Right lobe of liver (tissue), 6 donors: ENCODE measurements at places on chromosomes 12 and 14. TPM values are rescaled to one million over a fixed set of nuclear protein-coding genes. Genes with fewer than 3 reads are reported as not detected.

GRCh38 chr14:93705513-93706156 is 82.7 kb downstream of the PRIMA1 start:
- no peak overlapping the region for H3K27ac ChIP-seq
- no peaks in the 10 kb centered on the region for H3K36me3 ChIP-seq
- no peak overlapping the region for H3K4me3 ChIP-seq

DNA sequence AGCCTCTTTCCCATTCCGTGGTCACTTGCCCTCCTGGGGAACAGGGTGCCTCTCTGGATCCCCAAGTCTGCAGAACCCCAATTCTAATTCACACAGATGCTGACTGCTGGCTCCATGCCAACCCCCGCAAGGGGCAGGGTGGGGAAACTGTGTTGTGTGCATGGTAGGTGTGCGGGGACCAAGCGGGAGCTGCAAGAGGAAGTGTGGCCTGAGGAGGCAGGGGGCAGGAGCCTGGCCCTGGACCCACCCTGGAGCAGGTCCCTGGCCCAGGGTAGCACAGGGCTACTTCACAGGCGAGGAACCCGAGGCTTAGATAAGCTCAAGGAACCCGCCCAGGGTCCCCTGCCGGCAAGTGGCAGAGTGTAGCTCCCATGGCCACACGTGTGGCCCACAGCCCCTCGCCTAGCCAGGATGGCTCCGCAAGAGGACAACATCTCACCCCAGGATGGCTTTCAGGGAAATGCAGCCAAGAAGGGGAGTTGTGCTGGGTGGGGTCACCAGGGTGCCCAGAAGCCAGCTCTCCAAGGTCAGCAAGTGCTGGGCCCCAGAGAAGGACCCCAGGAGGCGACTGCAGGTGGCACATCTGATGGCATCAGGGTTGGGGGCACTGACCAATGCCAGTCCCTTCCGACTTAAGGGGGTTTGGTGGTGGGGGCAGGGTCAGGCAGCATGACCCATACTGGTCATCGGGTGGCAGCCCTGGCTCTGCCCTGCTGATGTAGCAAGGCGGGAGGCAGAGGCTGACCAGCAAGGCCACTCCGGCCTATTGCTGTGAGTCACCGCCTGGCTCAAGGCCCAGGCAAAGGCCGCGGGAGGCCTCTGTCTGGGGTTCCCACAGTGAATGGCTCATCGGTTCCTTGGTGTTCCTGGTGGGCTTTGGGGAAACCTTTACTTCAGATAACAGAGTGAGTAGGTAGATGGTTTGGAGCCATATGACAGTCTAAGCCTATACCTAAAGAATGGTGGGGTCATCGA is 37.3 kb upstream of the EML1 start:
- DNase-seq, result peak; percentile 87
- no peak overlapping the region for H3K4me3 ChIP-seq
- no peaks in the 10 kb centered on the region for H3K36me3 ChIP-seq
- no peak overlapping the region for H3K27ac ChIP-seq
- peaks cover 14% of the 10 kb centered on the region for H3K4me1 ChIP-seq

DNA sequence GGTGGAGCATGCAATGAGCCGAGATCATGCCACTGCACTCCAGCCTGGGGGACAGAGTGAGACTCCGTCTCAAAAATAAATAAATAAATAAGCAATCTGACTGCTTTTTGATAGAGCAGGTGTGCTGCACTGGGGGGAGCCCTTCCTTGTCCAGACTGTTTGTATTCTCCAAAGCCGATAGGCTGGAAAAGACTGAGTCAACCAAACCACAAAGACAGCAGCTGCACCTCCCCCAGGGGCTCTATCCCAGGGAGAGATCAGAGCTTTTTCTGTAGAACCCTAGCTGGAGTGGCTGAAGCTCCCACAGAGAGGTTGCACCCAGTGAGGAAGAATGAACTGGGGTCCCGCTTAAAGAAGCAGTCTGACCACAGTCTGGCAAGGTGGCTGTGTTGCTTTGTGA is 45.8 kb upstream of the LALBA start:
- no peaks in the 10 kb centered on the region for H3K27me3 ChIP-seq
- H3K27ac ChIP-seq, result no peak overlapping the region
- DNase-seq, result no peak

- H3K4me3 ChIP-seq, result no peak overlapping the region
- no peaks in the 10 kb centered on the region for H3K4me1 ChIP-seq
- no peaks in the 10 kb centered on the region for H3K27me3 ChIP-seq
- H3K27ac ChIP-seq, result no peak overlapping the region
Measured at GRCh38 chr12:90816353-90817089, 138.5 kb downstream of the CCER1 start.

The KRT80 gene
- 0.10 TPM for total RNA-seq

DNA sequence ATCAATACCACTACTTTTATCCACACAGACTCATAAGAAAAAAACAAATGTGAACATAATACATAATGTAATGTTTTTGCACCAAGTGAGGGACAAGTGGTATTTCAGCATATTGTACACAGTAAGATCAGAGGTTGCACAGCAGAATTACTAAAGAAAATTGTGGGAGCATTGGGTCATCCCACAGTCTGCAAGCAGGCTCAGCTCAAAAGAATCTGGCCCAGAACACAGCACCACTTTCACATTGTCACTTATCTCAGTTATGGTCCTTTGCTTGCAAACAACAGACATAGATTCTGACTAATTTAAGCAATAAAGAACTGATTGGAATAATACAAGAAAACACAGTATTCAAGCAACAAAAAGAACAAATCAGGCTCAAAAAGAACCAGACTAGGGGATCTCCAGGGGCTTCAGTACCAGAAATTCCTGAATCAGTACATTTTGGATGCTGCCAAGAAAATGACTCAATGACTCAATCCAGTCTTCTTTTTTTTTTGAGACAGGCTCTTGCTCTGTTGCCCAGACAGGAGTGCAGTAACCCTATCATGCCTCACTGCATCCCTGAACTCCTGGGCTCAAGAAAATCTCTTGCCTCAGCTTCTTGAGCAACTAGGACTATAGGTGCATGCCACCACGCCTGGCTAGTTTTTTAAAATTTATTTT is 42.9 kb upstream of the EEA1 start:
- H3K36me3 ChIP-seq, result no peaks in the 10 kb centered on the region
- H3K4me1 ChIP-seq, result no peaks in the 10 kb centered on the region

The IL22 gene
- total RNA-seq, result not detected

The ADAMTS20 gene
- total RNA-seq, result not detected

- no peaks in the 10 kb centered on the region for H3K4me1 ChIP-seq
- no peak overlapping the region for H3K4me3 ChIP-seq
- no peak overlapping the region for H3K27ac ChIP-seq
Measured at GRCh38 chr14:40656311-40656710, 950.4 kb upstream of the LRFN5 start.

The SERPINA5 gene
- total RNA-seq, result 111 TPM

DNA sequence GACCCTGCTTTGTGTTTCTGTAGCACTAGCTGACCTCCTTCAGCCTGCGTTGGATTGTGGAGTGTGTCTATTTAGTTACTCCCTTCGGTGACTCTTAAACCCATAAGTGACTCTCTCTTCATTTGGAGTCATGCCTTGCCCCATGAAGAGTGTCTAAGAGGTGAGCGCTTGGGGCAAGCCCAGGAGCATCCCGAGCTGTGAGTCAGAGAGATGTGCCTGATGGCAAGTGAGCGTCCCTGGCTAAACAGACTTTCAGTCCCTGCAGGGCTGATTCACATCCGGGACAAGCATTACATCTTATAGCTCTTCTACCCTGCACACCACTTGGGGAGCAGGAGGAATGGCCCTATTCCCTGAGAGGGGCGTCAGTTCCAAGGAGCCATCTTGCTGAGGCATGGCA is 24.3 kb upstream of the ATF1 start:
- no peaks in the 10 kb centered on the region for H3K36me3 ChIP-seq
- no peaks in the 10 kb centered on the region for H3K27me3 ChIP-seq

The CLEC7A gene
- 4.4 TPM for total RNA-seq

DNA sequence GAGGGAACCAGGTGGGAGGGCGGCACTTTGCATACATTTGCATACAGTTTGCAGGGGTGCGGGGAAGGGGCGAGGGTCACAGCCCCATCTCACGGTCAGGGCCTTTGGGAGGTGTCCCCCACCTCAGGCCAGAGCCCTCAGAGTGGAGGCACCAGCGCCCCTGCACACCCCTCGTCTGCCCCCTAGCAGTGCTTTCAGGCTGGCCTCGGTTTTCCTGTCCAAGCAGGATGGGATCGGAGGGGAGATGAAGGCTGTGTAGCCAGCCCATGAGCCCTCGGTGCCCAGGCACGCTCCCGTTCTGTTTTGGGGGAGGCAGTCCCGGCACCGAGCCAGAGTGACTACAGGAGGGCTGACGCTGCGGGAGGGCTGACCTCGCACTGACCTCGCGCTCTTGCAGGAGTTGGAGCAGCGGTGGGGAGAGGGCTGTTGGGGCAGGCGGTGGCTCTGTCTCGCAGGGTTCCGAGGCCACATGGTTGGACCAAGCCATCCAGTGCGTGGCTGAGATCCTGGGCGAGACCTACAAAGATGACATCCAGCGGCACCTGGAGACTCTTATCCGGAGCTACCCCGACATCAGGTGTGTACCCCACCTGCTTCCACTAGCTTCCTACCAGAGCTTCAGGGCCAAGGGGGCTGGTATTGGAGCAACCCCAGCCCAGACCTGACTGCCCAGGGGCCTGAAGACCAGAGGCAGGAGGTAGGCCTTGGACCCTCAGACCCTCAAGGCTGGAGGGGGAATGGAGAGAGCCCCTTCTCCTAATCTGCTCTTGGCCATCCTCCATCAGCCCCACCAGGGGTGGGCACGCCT is 13.6 kb downstream of the EXOC3L4 start:
- peak overlapping the region; percentile 45 for H3K27ac ChIP-seq
- H3K36me3 ChIP-seq, result no peaks in the 10 kb centered on the region
- DNase-seq, result no peak
- H3K4me1 ChIP-seq, result no peaks in the 10 kb centered on the region
- H3K4me3 ChIP-seq, result no peak overlapping the region
- no peaks in the 10 kb centered on the region for H3K27me3 ChIP-seq

The EID3 gene
- 1.1 TPM for total RNA-seq

- no peak for DNase-seq
- no peak overlapping the region for H3K27ac ChIP-seq
- H3K36me3 ChIP-seq, result no peaks in the 10 kb centered on the region
- H3K27me3 ChIP-seq, result no peaks in the 10 kb centered on the region
- no peaks in the 10 kb centered on the region for H3K4me1 ChIP-seq
- no peak overlapping the region for H3K4me3 ChIP-seq
Measured at GRCh38 chr14:55427439-55427838, 13.0 kb downstream of the TBPL2 start.

- no peaks in the 10 kb centered on the region for H3K36me3 ChIP-seq
- no peak overlapping the region for H3K4me3 ChIP-seq
- no peaks in the 10 kb centered on the region for H3K4me1 ChIP-seq
Measured at GRCh38 chr12:93978553-93978952, 169.8 kb upstream of the PLXNC1 start.

GRCh38 chr12:118166946-118167345 is 31.0 kb downstream of the PEBP1 start:
- H3K4me1 ChIP-seq, result no peaks in the 10 kb centered on the region
- H3K27me3 ChIP-seq, result no peaks in the 10 kb centered on the region
- H3K27ac ChIP-seq, result no peak overlapping the region
- no peak for DNase-seq
- no peak overlapping the region for H3K4me3 ChIP-seq

- H3K27me3 ChIP-seq, result no peaks in the 10 kb centered on the region
- DNase-seq, result no peak
- no peaks in the 10 kb centered on the region for H3K36me3 ChIP-seq
Measured at GRCh38 chr12:2009623-2010022, 5.4 kb upstream of the DCP1B start.

The HPD gene
- 1,803 TPM for total RNA-seq

- no peak overlapping the region for H3K4me3 ChIP-seq
- H3K36me3 ChIP-seq, result no peaks in the 10 kb centered on the region
Measured at GRCh38 chr14:92253381-92253894, 69.5 kb upstream of the SLC24A4 start.

The KERA gene
- not detected for total RNA-seq

The TMEM179 gene
- 0.17 TPM for total RNA-seq

DNA sequence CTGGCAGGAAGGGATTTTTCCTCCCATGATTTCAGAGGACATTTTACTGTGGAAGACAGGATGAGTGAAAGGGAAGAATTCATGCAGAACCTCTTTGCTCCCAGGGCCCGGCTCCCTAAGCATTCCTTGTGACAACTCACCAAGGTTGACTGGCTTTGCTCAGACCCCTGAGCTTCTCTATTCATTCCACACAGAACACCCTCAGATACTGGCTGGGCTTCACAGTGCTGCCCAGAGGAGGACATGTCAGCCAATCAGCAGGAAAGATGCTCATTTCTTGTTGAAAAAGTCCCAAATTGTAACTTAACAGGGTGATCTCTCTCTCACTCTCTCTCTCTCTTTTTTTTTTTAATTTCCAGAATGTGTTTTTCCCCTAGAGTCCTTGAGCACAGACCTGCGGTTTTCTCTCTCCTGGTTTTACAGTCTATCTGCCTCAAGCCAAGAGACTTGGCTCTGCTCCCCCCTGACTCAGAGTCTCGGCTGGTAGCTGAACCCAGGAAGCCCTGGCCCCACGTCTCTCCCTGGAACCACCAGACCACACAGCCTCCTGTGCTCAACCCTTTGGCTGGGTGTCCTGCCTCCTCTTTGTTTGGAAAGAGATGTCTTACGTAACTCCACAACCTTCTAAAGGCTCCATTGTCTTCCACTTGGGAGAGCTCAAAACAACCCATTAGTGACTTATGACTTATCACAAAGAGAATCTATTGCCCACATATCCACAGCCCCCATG is 43.9 kb downstream of the SSPN start:
- H3K4me3 ChIP-seq, result no peak overlapping the region
- H3K27me3 ChIP-seq, result no peaks in the 10 kb centered on the region
- DNase-seq, result no peak
- H3K27ac ChIP-seq, result no peak overlapping the region
- no peaks in the 10 kb centered on the region for H3K4me1 ChIP-seq
- no peaks in the 10 kb centered on the region for H3K36me3 ChIP-seq

The RBMS2 gene
- 3.4 TPM for total RNA-seq

The IFI27L2 gene
- total RNA-seq, result 1.8 TPM

- H3K27me3 ChIP-seq, result no peaks in the 10 kb centered on the region
- DNase-seq, result no peak
- H3K4me3 ChIP-seq, result no peak overlapping the region
- H3K36me3 ChIP-seq, result no peaks in the 10 kb centered on the region
- H3K4me1 ChIP-seq, result no peaks in the 10 kb centered on the region
- no peak overlapping the region for H3K27ac ChIP-seq
Measured at GRCh38 chr14:91575469-91576208, 65.5 kb upstream of the PPP4R3A start.

The PLEKHG3 gene
- total RNA-seq, result 26.4 TPM

- no peak for DNase-seq
- no peak overlapping the region for H3K4me3 ChIP-seq
- H3K4me1 ChIP-seq, result no peaks in the 10 kb centered on the region
- H3K27ac ChIP-seq, result no peak overlapping the region
- no peaks in the 10 kb centered on the region for H3K27me3 ChIP-seq
Measured at GRCh38 chr12:106647793-106648514, 65.2 kb downstream of the RFX4 start.

The KRT78 gene
- not detected for total RNA-seq

GRCh38 chr12:86826051-86826450 is 569.9 kb upstream of the MGAT4C start:
- H3K36me3 ChIP-seq, result no peaks in the 10 kb centered on the region
- no peak overlapping the region for H3K4me3 ChIP-seq
- no peak for DNase-seq
- no peaks in the 10 kb centered on the region for H3K4me1 ChIP-seq
- H3K27ac ChIP-seq, result no peak overlapping the region
- no peaks in the 10 kb centered on the region for H3K27me3 ChIP-seq
